Fibroblast of villous mesenchyme (primary cell): ENCODE measurements at places on chromosomes 2 and 18.

GRCh38 chr2:137387044-137387443, 577.2 kb upstream of the HNMT start:
- no peak for DNase-seq

- DNase-seq: peak; percentile 75
Observed at GRCh38 chr2:55107436-55107835, 57.2 kb upstream of the RTN4 start.

- no peak for DNase-seq
Observed at GRCh38 chr18:48896326-48896874, 54.4 kb downstream of the SMAD7 start.

DNA sequence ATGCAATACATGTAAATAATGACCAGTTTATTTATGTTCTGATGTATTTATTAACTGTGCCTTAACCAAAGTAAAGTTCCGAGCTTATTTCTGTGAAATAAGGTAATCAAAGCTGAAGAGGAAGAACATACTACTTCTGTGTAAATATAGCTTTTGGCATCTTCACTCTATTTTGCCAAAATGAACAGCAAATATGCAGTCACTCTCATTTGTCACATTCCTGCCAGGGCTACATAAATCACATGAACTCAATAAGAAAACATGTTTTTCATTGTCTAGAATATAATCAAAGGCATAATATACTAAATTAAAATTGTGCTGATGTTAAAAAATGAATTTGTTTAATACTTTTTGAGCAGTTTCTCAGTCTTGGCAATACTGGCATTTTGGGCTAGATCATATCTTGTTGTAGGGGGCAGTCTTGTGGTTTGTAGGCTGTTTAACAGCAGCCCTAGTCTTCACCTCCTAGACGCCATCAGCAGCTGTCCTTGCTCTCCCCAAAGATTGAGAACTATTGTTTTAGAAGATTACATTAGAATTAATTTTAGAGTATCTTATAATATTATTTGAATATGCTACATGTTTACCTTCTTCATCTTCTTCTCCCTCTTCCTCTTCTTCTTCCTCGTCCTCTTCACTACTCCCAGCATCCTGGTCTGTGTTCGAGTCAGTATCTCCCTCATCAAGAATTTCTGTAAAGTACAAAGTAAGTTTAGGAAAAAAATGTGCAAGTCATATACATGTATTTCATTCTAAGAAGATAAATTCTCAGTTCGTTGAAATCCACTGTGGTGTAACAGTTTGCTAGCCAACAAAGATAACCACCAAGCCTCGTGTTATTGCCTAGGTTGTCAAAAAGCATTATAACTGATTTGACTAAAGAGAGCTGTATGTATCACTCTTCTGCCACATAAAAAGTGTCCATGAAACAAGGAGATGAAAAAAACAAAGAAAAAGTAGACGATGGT, 41.5 kb downstream of the CWC22 start:
- no peak for DNase-seq

GRCh38 chr18:21949326-21950015, 208.9 kb downstream of the MIB1 start:
- DNase-seq: no peak

DNA sequence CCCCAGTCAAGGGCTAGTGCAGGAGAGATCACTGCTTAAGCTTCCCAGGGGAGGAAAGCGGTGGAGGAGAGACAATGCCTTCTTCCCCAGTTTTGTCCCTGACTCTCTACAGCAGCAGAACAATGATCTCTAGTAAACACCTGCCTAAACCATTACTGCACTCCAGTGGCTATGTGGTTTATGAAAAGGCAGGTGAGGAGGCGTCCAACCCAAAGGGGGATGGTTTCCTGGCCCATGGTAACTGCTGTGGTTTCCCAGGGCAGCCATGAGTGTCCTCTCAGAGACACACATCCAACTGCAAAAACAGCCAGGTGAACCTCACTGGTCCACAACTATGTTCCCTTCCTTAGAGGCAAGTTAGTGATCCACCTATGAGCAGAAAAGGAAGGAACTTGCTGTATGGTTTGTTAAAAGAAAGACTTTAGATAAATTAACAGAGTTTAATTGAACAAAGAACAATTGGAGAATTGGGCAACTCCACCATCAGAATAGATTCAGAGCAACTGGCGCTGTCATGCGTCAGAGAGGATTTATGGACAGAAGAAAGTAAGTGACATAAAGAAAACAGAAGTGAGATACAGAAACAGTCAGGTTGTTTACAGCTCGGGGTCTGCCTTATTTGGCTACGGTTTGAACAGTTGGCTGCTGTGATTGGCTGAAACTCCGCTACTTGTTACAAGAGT, 4.8 kb upstream of the TTC39C start:
- no peak for DNase-seq

DNA sequence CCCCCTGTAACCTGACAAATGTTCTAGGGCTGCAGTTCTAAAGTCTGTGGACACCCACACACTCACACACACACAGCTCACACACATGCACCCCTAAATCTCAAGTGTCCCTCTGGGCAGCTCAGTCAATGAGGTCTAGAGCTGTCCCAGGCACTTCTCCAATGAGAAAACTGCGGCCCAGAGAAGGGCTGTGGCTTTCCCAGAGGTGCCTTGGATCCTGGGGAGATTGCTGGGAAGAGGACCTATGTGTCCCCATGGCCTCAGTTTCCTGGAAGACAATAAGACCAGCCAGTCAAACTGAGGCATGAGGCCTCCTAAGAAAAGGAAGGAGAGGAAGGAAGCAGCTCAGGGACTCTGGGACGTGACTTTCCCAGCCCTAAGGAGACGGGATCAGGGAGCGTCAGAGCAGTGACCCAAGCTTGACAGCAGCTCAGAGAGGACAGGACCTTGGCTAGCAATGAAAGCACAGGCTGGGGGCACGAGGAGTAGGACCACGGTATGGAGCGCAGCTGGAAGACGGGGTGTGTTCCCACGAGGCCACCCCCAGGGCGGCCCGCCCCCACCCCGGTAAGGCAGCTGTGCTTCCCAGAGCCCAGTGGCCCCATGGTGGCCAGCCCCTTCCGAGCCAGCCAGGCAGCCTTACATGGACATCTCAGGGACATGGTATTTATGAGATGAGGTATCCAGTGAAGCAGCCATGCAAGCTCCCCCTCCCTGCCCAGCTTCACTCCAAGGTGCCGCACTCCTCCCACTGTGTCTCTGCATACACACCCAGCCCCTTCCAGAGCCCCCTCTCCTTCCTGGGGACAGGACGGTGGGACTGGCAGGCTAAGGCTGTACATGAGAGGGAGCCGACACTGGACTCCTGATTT, 46.0 kb downstream of the TNS1 start:
- no peak for DNase-seq

DNA sequence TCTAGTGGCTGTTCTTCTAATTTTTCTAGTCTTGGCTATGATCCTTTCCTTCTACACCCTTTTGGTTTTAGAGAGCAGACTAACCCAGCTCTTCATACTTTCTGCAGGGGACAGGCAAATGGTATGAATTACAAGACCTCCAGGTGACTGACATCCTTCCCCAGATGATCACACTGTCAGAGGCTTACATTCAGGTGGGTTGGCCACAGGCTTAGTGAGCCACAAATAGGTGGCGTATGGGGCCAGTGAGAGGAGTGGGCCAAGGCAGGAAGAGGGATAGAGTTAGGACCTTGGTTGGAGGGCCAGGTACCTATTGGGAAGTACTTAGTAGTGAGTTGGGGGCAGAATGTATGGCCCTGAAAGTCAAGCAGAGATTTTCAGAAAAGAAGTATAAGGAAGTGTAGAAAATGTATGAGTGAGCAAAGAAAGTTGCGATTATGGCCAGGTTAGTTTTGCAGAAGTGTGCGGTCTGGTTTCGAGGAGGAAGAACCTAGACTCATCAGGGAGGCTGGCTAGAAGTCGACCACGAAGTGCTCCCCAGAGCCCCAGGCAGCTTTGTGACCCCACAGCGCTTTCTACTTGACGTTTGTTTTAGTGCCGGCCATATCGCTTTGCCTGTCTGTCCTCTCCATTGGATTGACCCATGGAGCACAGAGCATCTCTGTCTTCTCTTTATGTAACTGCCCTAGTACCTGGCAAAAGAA, 20.0 kb downstream of the SFTPB start:
- DNase-seq: no peak

DNA sequence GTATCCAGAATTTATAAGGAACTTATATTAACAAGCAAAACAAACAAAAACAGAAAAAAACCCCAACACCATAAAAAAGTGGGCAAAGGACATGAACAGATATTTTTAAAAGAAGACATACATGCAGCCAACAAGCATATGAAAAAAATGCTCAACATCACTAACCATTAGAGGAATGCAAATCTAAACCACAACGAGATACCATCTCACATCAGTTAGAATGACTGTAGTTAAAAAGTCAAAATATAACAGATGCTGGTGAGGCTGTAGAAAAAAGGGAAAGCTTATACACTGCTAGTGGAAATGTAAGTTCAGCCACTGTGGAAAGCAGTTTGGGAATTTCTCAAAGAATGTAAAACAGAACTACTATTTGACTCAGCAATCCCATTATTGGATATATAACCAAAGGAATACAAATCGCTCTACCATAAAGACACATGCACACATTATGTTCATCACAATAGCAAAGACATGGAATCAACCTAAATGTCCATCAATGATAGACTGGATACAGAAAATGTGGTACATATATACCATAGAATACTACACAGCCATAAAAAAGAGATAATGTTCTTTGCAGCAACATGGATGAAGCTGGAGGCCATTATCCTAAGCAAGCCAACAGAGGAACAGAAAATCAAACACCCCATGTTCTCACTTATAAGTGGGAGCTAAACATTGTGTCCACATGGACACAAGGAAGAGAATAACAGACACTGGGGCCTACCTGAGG, 25.3 kb downstream of the PREPL start:
- peak; percentile 86 for DNase-seq

DNA sequence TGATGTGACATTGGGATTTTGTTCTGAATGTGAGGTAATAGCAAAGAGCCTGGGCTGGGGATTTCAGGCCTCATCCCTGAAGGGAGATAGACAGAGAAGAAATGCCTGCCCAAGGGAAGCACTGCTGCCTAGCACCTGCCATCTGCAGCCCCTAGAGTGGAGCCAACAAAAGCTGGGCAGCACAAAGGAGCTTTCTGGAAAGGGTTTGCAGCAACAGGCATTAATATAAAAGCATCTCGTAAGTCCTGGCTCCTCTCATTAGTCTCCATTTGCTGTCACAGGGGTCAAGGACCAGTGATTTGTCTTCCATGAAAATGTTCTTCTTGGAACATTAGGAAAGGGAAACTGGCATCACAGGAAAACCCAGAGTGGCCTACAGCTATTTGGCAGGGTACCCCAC, 157.2 kb upstream of the SLC14A2 start:
- no peak for DNase-seq

- peak; percentile 99 for DNase-seq
Observed at GRCh38 chr2:47906157-47907038, at the start of gene FBXO11. Gene FBXO11, minus strand, starts transcription at chr2:47906498. Its CDS starts 778 bp downstream, at chr2:47905720.

DNA sequence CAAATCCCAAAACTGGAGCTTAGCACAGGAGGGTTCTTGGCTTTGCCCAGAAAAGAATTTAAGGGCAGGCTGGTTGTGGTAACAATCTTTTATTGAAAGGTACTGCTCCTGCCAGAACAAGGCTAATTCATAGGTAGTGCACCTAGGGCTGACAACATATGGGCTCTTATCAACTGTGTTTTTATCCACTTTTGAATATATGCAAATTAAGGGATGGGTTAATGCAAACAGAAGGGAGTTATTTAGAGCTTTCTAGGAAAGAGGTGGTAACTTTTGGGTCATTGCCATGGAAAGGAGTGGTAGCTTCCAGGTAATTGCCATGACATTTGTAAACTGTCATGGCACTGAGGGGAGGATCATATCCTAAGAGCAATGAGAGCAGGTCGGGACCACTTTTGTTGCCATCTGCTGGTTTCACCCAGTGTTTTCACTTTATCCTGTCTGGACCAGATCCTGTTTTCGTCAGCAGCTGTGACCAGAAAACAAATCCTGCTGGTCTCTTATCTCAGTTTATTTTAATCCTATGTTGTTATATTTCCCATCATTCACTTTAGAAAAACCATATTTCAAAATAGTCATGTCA, 981 bp downstream of the C2orf66 start:
- peak; percentile 16 for DNase-seq
